Activated T-cell treated with anti-CD3 and anti-CD28 coated beads, Interleukin-2, amount 50 U/mL, for 72 hours (primary cell): ENCODE measurements at places on chromosomes 3 and 15.

DNA sequence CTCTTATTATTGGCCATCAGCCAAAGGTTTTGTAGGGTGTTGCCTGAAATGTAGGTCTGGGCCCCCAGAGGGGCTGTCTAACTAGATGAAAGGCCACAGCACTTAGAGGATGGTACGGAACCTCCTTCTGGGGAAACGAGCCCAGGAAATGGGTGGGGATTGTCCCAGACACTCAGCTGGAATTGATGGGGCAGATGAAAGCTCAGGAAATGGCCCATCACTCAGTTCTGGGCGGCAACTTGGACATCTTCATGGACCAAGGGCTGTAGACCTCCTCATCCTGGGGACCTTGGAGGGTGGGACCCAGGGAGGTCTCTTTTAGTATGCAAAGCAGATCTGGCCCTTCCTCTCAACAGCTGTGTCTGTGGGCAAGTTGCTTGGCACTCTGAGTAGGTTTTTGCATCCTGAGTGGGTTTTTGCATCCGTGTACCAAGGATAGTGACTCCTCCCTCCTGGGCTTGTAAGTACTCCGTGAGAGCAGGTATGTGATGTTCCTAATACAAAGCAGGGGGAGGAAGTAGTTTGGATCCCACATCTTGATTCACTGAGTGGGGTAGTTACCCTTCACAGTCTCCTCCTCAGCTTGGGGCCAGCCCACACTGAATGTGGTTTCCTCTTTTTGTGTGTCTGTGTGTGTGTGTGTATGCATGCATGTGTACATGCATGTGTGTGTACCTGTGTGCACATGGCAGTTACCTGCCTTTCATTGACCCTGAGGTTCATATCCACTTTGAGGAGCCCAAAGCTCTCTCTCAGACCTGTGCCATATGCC, 292.0 kb downstream of the RPLP1 start:
- no peak for DNase-seq

GRCh38 chr15:52733088-52733487, 53.9 kb upstream of the ATOSA start:
- DNase-seq = no peak

GRCh38 chr3:98359993-98360675, 6.5 kb downstream of the OR5K4 start:
- DNase-seq = peak; percentile 35

DNA sequence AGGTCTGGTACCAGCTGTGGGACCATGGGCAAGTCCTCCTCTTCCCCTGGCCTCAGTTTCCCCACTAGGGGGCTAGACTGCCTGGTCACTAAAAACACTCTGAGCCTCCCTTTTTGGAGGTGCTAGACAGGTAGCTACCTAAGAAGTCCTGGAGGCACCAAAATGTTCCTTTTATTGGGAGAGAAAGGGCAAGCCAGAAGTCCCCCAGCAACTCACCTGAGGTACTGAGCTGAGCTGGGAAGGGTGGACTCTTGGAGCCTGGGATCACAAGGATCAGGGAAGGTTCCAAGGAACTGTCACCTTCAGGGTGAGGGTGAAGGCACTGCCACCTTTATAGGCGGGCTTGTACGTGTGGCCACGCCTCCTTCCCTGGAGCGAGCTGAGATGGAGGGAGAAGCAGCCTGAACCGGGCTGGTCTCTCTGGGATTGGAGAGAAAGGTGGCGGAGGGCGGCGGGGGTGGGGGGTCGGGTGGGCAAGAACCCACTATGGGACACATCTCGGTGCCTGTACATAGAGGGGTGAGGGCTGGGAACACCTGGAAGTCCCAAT, at the start of gene CYP1A1:
Gene CYP1A1, minus strand, starts transcription at position 304 of the 550 bp plus-strand sequence. CDS start 2,431 bp downstream, outside the sequence.
- DNase-seq = peak; percentile 58

DNA sequence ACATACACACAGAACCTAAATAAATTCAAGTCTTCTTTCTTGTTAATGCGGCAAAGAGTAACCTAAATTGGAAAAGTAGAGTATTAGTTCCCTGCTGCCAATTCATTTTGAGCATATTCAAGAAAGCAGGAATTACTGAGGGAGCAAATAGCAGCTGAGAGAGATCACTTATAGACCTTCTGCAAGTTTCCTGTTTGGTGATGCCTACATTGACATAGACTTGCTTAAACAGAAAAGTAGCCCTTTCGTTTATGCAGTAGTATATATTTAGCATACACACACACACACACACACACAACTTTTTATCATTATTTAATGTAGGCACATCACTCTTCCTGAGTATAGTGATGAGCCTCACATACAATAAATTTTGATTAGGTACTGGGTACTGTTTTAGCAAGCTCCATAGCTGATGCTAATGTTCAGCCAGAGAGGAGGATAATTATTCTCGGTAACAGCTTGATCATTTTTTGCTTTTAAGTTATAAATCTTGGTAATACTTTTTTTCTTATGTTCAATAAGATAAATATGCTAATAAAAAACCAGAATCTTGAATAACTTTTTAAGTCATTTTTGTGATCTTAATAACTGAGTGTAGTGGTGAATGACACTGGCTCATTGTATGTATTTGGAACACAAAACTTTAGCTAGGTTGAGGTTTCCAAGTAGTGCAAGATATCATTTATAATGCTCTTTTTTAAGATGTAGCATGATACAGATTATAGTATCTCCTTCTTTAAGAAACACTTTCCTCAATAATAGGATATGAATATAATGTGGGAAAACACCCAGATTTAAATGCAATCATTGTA, 174.7 kb downstream of the MBNL1 start:
- no peak for DNase-seq

GRCh38 chr3:32996048-32996754, 44.8 kb downstream of the CCR4 start:
- DNase-seq = no peak

DNA sequence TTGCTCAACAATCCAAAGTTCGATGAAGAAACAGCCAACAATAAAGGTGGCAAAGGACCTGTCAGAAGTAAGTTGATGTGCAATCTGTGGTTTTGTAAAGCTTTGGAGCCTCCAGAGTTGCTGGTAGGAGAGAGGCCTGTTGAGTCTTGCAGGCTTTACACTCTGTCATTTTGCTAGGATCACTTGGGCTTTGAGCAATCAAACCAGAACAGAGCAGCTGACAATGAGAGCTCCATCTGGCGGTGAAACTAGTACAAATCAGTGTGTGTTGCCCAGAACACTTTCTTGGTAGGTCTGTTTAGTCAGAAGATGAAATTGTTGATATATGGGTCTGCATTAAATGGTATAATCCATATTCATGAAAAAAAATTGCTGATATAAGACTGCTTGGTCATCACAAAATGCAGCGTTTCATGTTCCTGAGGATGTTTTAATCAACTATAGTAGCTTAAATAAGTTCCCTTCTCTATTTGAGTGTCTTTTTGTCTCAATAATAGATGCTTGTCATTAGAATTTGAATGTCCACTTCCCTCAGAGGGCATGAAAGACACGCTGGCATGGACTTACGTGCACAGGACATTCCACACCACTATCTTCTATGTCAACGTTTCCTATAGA, 25.7 kb downstream of the TMOD2 start:
- peak; percentile 55 for DNase-seq

- DNase-seq = no peak
Observed at GRCh38 chr3:175749981-175750380, 890.8 kb downstream of the NAALADL2 start.

DNA sequence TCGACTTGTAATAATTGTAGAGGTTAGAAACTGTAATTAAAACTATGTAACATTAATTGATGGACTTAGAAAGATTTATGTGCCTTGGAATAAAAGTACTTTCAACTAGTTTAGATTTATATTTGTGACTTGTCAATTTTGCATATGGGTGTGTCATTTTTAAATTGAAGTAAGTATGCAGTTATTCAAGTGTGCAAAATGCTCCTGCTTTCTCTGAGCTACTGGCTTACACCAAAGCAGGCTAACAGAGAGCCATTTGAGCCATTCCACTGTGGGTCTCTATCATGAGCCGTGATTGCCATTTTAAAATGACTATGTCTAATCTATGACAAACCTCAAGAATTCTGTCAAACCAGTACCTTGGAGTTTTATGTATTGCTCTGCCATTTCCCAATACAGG, 345.0 kb upstream of the MDFIC2 start:
- no peak for DNase-seq

GRCh38 chr3:146331967-146332366, 81.1 kb upstream of the PLSCR4 start:
- DNase-seq = no peak

GRCh38 chr15:66951531-66952320, 113.7 kb upstream of the SMAD3 start:
- no peak for DNase-seq

GRCh38 chr15:51356983-51357382, 15.5 kb downstream of the GLDN start:
- DNase-seq = no peak

DNA sequence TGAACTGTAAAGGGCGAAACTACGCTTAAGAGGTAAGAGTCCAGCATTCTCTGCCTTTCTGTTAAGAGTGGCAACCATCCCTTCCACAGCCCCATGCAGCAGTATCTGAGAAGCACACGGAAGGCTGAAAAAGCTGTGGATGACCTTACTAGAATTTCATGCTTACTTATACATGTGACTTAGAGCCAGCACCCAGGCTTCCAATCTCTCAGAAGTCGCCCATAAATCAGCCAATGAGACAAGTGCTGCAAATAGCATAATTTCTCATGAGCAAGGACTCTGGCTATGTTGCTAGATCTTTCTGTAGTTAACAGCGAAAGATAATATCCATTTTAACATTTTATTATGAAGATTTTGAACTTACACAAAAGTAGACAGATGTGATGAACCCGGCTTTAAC, 65.3 kb downstream of the IGF2BP2 start:
- DNase-seq = no peak

GRCh38 chr3:98613616-98614015, 20.2 kb upstream of the CPOX start:
- DNase-seq = no peak

GRCh38 chr15:41922353-41922752, 28.5 kb upstream of the SPTBN5 start:
- DNase-seq = no peak

GRCh38 chr15:30921106-30921505, 17.4 kb downstream of the FAN1 start:
- no peak for DNase-seq

GRCh38 chr15:59208613-59209249, 2.1 kb downstream of the LDHAL6B start:
- no peak for DNase-seq

GRCh38 chr3:111035316-111035715, 36.3 kb upstream of the NECTIN3 start:
- no peak for DNase-seq

DNA sequence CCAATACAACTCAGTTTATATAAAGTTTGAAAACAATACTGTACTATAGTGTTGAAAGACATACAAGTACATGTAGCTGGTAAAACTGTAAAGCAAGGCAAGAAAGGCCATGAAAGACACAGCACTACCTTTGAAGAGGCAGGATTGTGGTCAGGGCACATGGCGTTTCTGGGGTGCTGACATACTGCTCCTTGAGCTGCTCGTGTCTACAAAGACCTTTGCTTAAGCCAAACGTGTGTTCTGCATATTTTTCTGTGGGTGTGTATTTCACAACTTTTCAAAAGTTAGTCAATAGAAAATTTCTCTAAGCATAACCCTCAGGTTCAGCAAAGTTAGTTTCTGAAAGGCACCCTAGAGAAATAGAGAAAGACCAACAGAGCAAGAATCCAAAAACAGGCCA, 14.1 kb upstream of the TOPAZ1 start:
- DNase-seq = no peak

GRCh38 chr15:58760385-58761009, 10.6 kb upstream of the MINDY2 start:
- DNase-seq = no peak

GRCh38 chr3:48984663-48985062, 5.4 kb upstream of the P4HTM start:
- DNase-seq = no peak

- no peak for DNase-seq
Observed at GRCh38 chr3:50155891-50156290, 767 bp downstream of the SEMA3F start.

DNA sequence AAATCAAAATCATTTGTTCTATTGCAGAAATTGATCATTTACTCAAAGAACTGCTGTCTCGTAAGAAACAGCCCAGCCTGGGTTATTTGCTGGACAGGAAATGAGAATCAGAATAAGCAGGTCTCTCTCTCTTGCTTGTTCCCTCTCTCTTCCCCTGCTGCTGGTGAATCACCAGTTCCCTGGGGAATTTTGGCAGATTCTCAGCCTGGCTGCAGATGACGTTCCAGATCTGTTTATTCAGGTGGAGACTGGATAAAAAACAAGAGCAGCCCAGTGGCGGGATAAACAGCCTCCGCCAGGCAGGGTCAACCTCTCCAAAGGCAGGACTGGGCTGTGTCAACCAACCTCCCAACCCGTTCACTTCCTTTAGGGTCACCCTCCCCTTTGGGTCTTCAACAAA, 72.1 kb downstream of the LRIG1 start:
- DNase-seq = no peak

- no peak for DNase-seq
Observed at GRCh38 chr15:37625576-37625975, 308.9 kb upstream of the TMCO5A start.

GRCh38 chr15:83380682-83381081, 66.5 kb upstream of the SH3GL3 start:
- peak; percentile 53 for DNase-seq

GRCh38 chr3:166462891-166463470, 625.8 kb upstream of the BCHE start:
- no peak for DNase-seq

DNA sequence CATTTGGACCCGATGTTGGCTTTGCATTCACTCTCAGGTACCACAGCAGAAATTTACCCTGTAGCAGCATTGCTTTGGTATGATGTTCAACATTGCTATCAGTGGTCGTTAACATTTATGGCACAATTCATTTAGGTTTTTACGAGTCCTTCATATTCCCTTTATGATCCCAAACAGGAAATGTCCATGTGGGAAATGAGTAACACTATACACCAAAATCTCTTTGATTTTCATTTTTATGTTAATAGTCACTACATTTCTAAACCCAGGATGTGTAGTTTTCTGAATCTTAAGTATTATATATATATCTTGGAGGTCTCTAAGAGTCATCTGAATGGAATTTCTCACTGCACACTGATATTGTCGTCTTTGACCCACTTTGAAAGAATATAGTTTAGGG, 78.5 kb upstream of the RBMS3 start:
- no peak for DNase-seq

DNA sequence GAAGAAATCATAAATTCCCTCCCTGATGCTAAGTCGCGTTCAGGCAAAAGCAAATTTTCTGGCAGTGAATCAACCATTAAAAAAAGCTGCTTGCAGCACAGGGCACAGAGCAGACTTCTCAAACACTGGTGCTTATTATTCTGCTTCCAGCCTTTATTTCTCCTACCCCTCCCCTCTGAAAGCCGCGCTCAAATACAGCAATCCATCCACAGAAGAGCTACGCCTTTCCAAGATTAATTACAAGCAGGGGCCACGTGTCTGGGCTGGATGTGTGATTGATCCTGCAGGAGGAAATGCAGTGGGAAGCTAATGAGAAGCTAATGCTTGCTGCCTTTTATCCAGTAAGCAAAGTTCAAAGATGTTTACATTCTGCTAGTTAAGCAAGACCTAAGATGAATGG, 134.9 kb upstream of the TOPAZ1 start:
- no peak for DNase-seq
